ENCODE measurements at places on chromosomes 4 and X. TPM values are rescaled to one million over a fixed set of nuclear protein-coding genes. Genes with fewer than 3 reads are reported as not detected.

DNA sequence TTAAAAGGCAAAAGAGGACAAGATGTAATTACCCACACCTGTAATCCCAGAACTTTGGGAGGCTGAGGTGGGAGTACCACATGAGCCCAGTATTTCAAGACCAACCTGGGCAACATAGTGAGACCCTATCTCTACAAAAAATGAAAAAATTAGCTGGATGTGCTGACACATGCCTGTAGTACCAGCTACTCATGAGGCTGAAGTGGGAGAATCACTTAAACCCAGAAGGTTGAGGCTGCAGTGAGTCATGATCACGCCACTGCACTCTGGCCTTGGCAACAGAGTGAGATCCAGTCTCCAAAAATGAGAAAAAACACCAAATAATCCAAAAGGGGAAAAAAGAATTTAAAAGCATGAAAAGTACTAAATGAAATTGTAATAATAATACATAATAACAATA, 30.8 kb downstream of the NR0B1 start:
- H3K4me3 ChIP-seq, result no peak overlapping the region
- no peak for DNase-seq
- no peaks in the 10 kb centered on the region for H3K4me1 ChIP-seq
- H3K36me3 ChIP-seq, result no peaks in the 10 kb centered on the region
- H3K27me3 ChIP-seq, result no peaks in the 10 kb centered on the region

GRCh38 chrX:119757979-119758730, at the start of gene SOWAHD:
Gene SOWAHD, plus strand, starts transcription at chrX:119758588. Its CDS starts 80 bp downstream, at chrX:119758668.
- H3K27me3 ChIP-seq, result no peaks in the 10 kb centered on the region
- peak; percentile 75 for DNase-seq
- no peaks in the 10 kb centered on the region for H3K36me3 ChIP-seq
- H3K4me1 ChIP-seq, result peaks cover 25% of the 10 kb centered on the region

GRCh38 chr4:158624889-158625478, 46.7 kb downstream of the C4orf46 start:
- no peaks in the 10 kb centered on the region for H3K36me3 ChIP-seq
- H3K27ac ChIP-seq, result no peak overlapping the region
- no peaks in the 10 kb centered on the region for H3K27me3 ChIP-seq
- DNase-seq, result no peak
- no peak overlapping the region for H3K4me3 ChIP-seq
- H3K4me1 ChIP-seq, result no peaks in the 10 kb centered on the region

The NLRP2B gene
- not detected for total RNA-seq

GRCh38 chr4:7226439-7226838, 34.1 kb downstream of the SORCS2 start:
- H3K4me1 ChIP-seq, result no peaks in the 10 kb centered on the region
- no peak overlapping the region for H3K27ac ChIP-seq
- H3K4me3 ChIP-seq, result no peak overlapping the region
- no peak for DNase-seq
- no peaks in the 10 kb centered on the region for H3K27me3 ChIP-seq
- no peaks in the 10 kb centered on the region for H3K36me3 ChIP-seq

The USP26 gene
- total RNA-seq, result not detected

The NFKB1 gene
- 20.9 TPM for total RNA-seq

The NXF3 gene
- 2.0 TPM for total RNA-seq

Measured in transverse colon (tissue), 4 donors.